ENCODE measurements at places on chromosomes 16 and 17.

- no peak for DNase-seq
These were observed 2.6 kb downstream of the TRIM65 start for GRCh38 chr17:75894049-75894733.

GRCh38 chr16:31262084-31262483, 2.3 kb downstream of the ITGAM start:
- no peak for DNase-seq

GRCh38 chr17:68133346-68134045, 98.0 kb downstream of the KPNA2 start:
- DNase-seq: no peak

GRCh38 chr16:67645397-67646121, 615 bp downstream of the CARMIL2 start:
- no peak for DNase-seq

DNA sequence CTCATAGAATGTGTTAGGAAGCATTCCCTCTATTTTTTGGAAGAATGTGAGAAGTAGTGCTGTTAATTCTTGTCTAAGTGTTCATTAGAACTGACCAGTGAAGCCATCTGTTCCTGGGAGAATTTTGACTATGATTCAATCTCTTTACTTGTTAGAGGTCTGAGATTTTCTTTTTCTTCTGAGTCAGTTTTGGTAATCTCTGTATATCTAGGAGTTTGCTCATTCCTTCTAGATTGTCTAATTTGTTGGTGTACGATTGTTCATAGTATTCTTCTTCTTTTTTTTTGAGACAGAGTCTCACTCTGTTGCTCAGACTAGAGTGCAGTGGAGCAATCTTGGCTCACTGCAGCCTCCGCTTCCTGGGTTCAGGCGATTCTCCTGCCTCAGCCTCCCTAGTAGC, 20.4 kb downstream of the NFATC3 start:
- no peak for DNase-seq

DNA sequence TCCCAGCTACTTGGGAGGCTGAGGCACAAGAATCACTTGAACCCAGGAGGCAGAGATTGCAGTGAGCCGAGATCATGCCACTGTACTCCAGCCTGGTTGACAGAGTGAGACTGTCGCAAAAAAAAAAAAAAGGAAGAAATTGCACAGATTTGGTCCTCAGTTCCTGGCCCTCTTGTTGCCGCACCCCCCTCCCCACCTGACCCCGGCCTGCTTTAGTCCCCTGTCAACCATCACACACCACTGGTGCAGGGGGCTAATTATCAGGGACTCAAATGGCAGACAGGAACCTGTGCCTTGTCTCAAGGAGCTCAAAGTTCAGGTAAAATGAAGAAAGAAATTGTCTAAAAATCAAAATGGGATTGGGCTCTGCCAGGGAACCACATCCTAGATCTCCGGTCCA, 28.1 kb downstream of the NGFR start:
- no peak for DNase-seq
